A172 (cell line): ENCODE measurements at places on chromosomes 5 and 9.
A peak's percentile ranks its signal among the peaks of the same experiment; 100 is the strongest.

GRCh38 chr5:108266242-108266641, 115.7 kb downstream of the FBXL17 start:
- peak; percentile 41 for DNase-seq

DNA sequence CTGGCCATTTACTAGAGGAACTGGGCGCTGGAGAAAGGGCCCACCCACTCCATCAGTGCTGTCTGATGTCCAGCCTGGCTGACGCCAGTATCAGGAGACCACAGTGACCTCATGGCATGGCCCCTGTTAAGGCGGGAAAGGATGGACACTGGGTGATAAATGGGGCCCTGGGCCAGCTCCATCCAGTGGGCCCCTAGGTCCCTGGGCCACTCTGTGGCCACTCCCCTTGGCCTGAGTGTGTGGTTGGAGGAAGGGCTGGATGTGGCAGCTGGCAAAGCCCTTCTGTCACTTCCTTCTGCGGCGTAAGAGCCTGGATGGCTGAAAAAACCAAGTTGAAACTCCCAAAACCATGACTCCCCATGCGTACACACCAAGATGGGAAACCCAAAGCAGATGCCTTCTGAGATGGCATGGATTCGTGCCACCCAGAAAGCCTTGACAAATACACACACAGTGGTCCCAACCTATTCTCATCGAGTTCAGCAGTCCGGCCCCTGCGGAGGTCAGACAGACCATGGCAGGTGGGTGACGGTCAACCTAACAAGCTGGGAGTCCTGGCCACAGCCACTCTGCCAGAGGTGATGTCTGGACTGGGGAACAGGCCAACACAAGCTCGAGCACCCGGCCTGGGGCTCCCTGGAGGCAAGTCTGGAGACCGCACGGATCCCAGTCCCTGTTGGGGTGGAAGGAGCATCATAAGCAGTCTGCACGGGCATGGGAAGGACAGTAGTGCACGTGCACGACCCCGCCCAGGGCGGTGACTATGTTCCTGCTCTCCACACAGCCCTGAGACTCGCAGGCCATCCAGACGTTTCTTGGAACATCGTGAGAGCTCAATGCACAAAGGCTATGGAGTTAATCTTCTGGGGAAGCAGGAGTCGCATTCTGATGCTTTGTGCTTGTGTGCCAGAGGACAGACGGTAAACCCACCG, 45.2 kb upstream of the NOTCH1 start:
- no peak for DNase-seq

- no peak for DNase-seq
Observed at GRCh38 chr5:154587123-154588026, 109.3 kb upstream of the HAND1 start.

DNA sequence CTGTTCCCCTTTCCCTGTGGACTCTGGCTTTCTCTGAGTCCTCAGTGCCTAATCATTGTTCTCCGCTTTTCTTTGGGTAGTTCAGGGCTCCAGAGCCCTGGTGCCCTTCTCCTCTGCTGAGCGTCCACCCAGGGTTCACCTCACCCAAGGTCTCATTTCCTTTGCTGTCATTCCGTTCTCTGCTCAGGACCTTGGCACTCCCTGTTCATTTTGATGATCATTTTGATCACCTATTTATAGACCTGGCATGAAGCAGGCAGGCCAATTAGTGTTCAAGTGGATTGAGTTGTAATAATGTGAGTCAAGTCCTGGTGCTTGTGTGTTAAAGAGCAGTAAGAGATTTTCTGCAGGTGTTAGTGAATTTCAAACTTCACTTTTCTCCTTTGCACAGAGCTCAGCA, 3.6 kb downstream of the TRIO start:
- no peak for DNase-seq

- DNase-seq: no peak
Observed at GRCh38 chr5:151630088-151630487, 39.0 kb upstream of the FAT2 start.

GRCh38 chr9:134341306-134341705, 15.1 kb downstream of the RXRA start:
- DNase-seq: no peak

DNA sequence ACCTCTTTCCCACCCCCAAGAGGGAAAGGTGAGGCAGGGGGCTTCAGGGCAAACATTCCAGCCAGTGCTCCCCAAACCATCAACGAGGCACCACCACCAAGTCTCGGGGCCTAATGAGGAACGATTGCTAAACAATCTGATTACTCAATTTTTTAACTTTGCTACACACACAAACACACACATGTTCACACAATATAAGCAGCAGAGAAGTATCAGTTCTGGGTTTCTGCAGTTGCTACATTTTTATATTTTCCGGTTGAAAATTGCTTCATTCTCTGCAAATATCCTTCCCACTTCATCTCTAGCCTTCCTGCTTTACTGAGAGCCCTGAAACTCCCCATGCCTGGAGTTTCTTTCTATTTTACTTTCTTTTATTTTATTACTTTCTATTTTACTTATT, 60.2 kb downstream of the FEM1C start:
- no peak for DNase-seq

- DNase-seq: no peak
Observed at GRCh38 chr5:136337788-136338187, 27.6 kb downstream of the TRPC7 start.

GRCh38 chr5:160001457-160001856, 7.5 kb upstream of the TTC1 start:
- DNase-seq: no peak

GRCh38 chr9:36037549-36038122, 923 bp downstream of the RECK start:
- peak; percentile 32 for DNase-seq

DNA sequence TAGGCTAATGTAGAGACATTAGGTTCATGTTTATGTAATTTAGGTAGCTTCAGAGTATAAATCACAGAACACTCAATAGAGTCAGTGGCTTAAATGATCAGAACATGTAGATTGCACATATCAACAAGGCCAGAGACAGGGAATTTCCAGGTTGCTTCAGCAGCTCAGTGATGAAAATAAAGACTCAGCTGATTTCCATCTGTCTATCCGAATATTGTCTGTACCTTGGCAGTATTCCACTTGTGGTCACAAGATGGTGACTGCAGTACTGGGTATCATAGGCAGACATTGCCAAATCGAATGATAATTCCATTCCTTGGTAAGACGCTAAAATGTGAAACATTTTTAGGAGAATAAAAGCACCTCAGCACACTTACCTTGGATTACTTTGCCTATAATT, 702.2 kb downstream of the MAT2B start:
- no peak for DNase-seq

DNA sequence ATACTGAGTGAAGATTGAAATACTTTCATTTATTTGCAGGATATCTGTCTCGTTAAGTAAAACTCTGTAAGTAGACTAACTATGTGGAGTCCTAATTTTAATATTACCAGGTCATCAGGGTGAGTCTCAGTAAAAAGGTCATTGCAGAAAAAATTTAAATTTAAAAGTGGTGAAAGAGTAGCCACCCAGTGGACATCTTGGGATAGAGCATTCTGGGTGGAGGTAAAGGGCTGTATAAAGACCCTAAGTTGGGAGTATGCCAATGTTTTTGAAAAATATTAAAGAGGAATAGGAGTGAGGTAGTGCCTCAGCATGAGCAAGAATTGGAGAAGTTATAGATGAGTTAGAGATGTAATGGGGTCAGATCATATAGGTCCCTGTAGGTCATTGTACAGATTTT, 145.5 kb downstream of the HMHB1 start:
- no peak for DNase-seq

GRCh38 chr5:124103671-124104070, 591.7 kb downstream of the CSNK1G3 start:
- DNase-seq: no peak

- DNase-seq: no peak
Observed at GRCh38 chr9:111316796-111317195, 13.2 kb downstream of the OR2K2 start.

DNA sequence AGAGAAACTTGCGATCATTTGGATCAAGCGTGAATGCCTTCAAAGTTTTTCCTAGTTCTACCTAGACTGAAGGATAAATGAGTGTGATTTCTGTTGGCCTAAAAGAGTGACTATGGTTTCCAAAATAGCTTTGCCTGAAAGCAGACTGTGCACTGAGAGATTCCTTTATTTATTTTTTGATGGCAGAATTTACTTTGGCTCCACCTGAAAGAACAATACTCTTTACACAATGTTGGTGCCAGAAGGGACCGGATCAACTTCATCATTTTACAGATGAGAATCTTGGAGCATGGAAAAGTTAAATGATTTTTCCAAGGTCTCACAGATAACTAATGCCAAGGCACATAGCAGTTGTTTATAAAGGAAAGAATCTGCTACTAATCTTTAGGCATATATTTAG, 199.6 kb downstream of the KCTD16 start:
- no peak for DNase-seq
